ENCODE measurements at places on chromosomes 5 and 9. TPM values are rescaled to one million over a fixed set of nuclear protein-coding genes. Genes with fewer than 3 reads are reported as not detected.

The PCDHA10 gene
- total RNA-seq, result 0.11 TPM

The ENC1 gene
- total RNA-seq, result 15.3 TPM

GRCh38 chr9:25964239-25964638, 286.0 kb upstream of the TUSC1 start:
- H3K4me1 ChIP-seq, result no peaks in the 10 kb centered on the region
- H3K27me3 ChIP-seq, result no peaks in the 10 kb centered on the region
- DNase-seq, result peak; percentile 77
- H3K27ac ChIP-seq, result no peak overlapping the region
- H3K36me3 ChIP-seq, result no peaks in the 10 kb centered on the region

The RLN2 gene
- total RNA-seq, result not detected

The PCBD2 gene
- 10.1 TPM for total RNA-seq

- H3K4me3 ChIP-seq, result no peak overlapping the region
- H3K4me1 ChIP-seq, result no peaks in the 10 kb centered on the region
- peaks cover 6% of the 10 kb centered on the region for H3K36me3 ChIP-seq
- no peak overlapping the region for H3K27ac ChIP-seq
- no peaks in the 10 kb centered on the region for H3K27me3 ChIP-seq
These were observed 16.0 kb upstream of the SLC22A4 start for GRCh38 chr5:132277971-132278853.

- no peaks in the 10 kb centered on the region for H3K27me3 ChIP-seq
- no peak for DNase-seq
- H3K4me3 ChIP-seq, result no peak overlapping the region
- no peaks in the 10 kb centered on the region for H3K4me1 ChIP-seq
- H3K36me3 ChIP-seq, result no peaks in the 10 kb centered on the region
These were observed 196.6 kb downstream of the PTTG1 start for GRCh38 chr5:160618286-160618685.

The CDC26 gene
- 15.9 TPM for total RNA-seq
